Liver (tissue), 10 donors: ENCODE measurements at places on chromosomes 1 and 21.
A peak's percentile ranks its signal among the peaks of the same experiment; 100 is the strongest.

- DNase-seq: no peak
- no peaks in the 10 kb centered on the region for H3K27me3 ChIP-seq
- H3K27ac ChIP-seq: no peak overlapping the region
- no peak overlapping the region for H3K4me3 ChIP-seq
- H3K36me3 ChIP-seq: no peaks in the 10 kb centered on the region
- peaks cover 14% of the 10 kb centered on the region for H3K4me1 ChIP-seq
Measured at GRCh38 chr1:226121049-226121586, 58.6 kb downstream of the H3-3A start.

DNA sequence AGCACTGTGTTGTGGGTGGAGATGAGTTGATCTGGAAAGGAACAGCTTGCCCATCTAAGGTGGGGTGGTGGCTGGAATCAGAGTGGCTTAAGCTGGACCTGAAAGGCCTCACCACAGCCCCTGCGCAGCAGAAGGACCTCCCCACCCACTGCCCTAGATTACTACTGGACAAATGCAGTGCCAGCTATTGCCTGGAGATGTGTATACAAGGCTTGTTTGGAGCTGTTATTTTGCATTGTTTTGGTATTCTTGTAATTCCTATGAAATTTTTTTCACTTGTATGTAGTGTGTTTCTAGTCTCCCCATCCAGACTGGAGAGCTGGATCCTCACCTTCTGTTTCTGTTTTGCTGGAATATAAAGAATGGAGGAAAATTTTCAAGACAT is 1.3 kb upstream of the SLC30A1 start:
- H3K27me3 ChIP-seq: no peaks in the 10 kb centered on the region
- no peak for DNase-seq
- H3K4me3 ChIP-seq: no peak overlapping the region
- H3K36me3 ChIP-seq: peaks cover 11% of the 10 kb centered on the region
- H3K4me1 ChIP-seq: peaks cover 8% of the 10 kb centered on the region
- peak overlapping the region; percentile 95 for H3K27ac ChIP-seq

DNA sequence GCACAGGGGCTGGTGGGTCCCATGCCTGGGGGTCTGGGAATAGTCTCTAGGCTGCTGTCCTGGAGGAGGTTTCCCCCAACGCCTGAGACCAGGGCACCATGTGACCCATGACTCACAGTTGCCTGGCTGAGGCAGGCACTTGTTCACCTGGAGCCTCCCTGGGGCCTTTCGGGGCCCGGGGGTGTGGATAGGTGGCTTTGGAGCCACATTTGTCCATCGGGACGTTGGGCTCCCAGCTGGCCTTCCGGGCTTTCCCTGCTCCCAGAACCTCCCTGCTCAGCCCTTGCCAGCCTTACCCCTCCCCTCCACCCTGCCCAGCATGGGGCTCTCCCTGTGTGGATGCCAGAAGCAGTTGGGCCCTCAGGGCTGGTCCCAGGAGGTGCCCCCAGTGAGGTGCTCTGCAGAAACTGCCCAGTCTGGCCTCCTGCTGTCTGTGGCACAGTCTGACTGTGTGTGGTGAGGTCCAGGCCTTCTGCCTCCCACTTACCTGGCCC is 14.2 kb downstream of the COL6A1 start:
- no peaks in the 10 kb centered on the region for H3K27me3 ChIP-seq
- no peak overlapping the region for H3K4me3 ChIP-seq
- DNase-seq: no peak
- no peaks in the 10 kb centered on the region for H3K36me3 ChIP-seq
- H3K4me1 ChIP-seq: no peaks in the 10 kb centered on the region
- no peak overlapping the region for H3K27ac ChIP-seq

DNA sequence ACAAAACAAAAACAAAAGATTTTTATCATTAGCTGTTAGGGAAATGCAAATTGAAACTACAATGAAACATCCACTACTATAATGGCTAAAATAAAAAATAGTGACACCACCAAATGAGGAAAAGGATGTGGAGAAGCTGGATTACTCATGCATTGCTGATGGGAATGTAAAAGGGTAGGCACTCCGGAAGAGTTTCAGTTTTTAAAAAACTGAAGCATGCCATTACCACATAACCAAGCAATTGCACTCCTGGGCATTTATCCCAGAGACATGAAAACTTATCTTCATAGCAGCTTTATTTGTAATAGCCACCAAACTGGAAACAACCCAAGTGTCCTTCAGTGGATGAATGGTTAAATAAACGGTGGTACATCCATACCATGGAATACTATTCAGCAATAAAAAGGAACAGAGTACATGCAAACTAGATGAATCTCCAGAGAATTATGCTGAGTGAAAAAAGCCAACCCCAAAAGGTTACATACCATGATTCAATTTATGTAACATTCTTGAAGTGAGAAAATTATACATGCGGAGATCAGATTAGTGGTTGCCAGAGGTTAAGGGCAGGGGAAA is 14.5 kb upstream of the CFAP298 start:
- no peak overlapping the region for H3K27ac ChIP-seq
- H3K27me3 ChIP-seq: no peaks in the 10 kb centered on the region
- no peak overlapping the region for H3K4me3 ChIP-seq

DNA sequence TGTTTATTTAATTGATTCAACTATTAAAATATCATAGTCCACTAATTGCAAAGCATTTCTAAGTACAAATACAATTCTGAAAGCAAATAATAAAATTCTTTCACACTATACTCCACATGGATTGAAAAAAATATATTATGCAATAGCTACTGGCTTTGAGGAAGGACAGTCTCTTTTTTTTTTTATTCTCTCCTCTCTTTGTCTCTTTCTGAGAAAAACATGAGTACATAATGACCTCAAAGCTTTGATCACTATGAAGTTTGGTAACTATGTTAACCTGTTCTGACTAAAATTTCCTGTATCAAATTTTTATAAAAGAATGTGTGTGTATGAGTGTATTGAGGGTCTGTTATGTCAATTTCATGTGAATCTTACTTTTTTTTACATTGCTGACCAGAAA is 96.2 kb downstream of the RGS2 start:
- no peak overlapping the region for H3K27ac ChIP-seq
- no peaks in the 10 kb centered on the region for H3K36me3 ChIP-seq
- DNase-seq: no peak

DNA sequence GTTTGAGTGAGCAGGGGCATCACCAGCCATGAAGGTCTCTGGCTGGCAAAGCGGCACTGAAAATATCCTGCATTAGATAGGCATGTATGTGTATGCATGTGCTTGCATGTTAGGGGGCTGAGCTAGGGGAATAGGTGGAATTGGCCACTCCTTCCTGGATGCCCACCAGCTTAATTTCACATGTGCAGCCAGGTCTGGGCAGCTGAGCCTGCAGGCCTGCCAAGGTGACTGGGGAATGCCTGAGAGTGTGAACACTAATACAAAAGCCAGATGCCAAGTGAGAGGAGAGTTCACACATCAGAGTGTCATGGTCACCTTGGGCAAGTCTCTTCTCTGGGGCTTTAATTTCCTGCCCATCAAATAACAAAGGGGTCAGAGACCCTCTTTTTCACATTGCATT is 155.9 kb downstream of the HIVEP3 start:
- no peak for DNase-seq
- H3K4me3 ChIP-seq: no peak overlapping the region
- no peak overlapping the region for H3K27ac ChIP-seq
- no peaks in the 10 kb centered on the region for H3K27me3 ChIP-seq
- H3K4me1 ChIP-seq: no peaks in the 10 kb centered on the region
- H3K36me3 ChIP-seq: no peaks in the 10 kb centered on the region

- DNase-seq: no peak
- no peaks in the 10 kb centered on the region for H3K27me3 ChIP-seq
- no peak overlapping the region for H3K4me3 ChIP-seq
- peaks cover 2% of the 10 kb centered on the region for H3K4me1 ChIP-seq
- H3K27ac ChIP-seq: peak overlapping the region; percentile 21
Measured at GRCh38 chr1:12345350-12346217, 115.8 kb downstream of the VPS13D start.

DNA sequence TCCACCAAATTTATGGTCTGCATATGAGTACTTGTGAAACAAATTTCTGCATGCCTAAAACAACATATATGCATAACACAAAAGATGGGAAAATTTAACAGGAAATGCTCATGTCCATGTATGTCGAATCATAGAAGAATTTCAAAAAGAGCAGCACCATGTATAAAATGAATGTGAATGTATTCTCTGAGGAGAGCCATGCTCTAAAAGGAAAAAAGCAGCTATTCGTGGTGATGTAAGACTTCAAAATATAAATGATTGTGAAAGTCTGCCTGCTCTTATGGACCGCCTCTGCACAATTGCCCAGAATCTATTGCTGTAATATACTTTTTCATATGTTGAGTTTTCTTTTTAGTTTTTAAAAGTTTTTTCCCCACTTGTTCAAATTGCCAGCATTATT is 66.8 kb downstream of the EPB41 start:
- H3K27ac ChIP-seq: no peak overlapping the region
- H3K27me3 ChIP-seq: no peaks in the 10 kb centered on the region
- DNase-seq: no peak
- no peak overlapping the region for H3K4me3 ChIP-seq

- H3K4me1 ChIP-seq: no peaks in the 10 kb centered on the region
- DNase-seq: no peak
- no peaks in the 10 kb centered on the region for H3K27me3 ChIP-seq
- no peak overlapping the region for H3K4me3 ChIP-seq
- no peaks in the 10 kb centered on the region for H3K36me3 ChIP-seq
Measured at GRCh38 chr1:172460887-172461315, 17.0 kb upstream of the PIGC start.

- DNase-seq: peak; percentile 73
- peaks cover 72% of the 10 kb centered on the region for H3K36me3 ChIP-seq
- no peak overlapping the region for H3K27ac ChIP-seq
- H3K4me1 ChIP-seq: no peaks in the 10 kb centered on the region
- H3K4me3 ChIP-seq: no peak overlapping the region
- no peaks in the 10 kb centered on the region for H3K27me3 ChIP-seq
Measured at GRCh38 chr1:202944438-202944921, 13.6 kb downstream of the ADIPOR1 start.

DNA sequence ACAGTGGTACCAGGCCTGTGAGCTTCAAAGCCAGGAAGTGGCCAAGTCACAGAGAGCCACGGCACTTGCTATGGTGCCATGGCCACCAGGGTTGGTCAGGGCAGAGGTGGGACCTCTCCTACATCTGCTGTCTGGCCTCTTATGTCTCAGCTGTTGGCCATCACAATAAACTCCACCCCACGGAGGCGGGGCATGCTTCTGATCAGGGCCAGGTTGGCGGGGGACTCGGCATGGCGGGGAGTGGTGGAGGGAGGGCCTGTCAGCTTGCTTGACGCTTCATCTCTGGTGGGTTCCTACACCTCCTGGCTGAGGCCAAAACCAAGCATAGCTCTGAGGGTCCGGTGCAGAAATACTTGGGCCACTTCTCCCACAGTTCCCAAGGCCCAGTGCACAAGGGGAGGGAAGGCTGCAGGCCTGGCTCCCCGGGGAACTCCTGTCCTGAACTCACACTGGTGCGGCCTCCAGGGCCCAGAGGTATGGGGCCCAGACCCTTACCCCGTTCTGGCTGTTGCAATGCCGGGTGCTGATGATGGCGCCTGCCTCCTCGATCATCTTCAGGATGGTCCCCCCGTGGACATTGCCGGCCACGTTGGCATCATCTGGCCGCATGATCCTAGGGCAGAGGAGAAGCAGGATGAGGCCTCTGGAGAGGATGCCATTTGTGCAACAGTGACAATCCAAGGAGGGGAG is 44.2 kb downstream of the ACOT7 start:
- H3K27me3 ChIP-seq: no peaks in the 10 kb centered on the region
- no peak overlapping the region for H3K4me3 ChIP-seq
- H3K4me1 ChIP-seq: peaks cover 46% of the 10 kb centered on the region
- no peak overlapping the region for H3K27ac ChIP-seq
- DNase-seq: no peak
- no peaks in the 10 kb centered on the region for H3K36me3 ChIP-seq

DNA sequence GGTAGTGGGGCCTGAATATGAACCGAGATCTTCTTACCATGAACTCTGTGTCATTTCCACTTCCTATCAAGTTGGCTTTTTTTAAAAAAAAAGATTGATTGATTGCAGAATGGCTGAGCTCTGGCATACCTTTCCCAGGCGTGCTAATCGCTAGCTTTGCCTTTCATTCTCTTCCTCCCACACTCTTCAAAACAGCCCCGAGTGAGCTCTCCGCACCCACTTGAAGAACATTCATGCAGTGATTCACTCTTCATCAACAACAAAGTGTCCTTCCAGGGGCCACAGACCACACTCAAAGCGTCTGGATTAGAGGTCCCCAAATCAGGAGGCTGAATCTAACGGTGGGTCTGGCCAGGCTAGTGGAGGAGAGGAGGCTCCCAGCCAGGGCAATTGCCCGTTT is 96.3 kb upstream of the GALNT2 start:
- H3K27me3 ChIP-seq: no peaks in the 10 kb centered on the region
- no peak for DNase-seq
- no peak overlapping the region for H3K4me3 ChIP-seq
- no peaks in the 10 kb centered on the region for H3K36me3 ChIP-seq

DNA sequence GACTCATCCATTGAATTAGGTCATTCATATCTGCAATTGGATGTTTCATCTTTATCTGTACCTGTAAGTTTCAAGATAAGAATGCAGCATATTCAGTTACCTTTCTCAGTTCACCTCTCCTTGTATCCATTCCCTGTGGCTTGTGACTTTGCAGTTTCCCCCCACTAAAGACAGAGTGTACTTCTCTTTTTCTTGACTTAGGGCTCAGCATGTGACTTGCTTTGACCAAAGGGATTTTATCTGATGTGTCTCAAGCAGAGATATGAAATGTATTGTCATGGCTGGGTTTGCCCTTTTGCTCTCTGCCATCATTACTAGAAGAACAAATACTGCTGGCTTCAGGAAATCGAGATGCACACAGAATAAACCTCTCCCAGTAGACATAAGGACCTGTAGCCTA is 754.8 kb downstream of the ADGRL2 start:
- no peaks in the 10 kb centered on the region for H3K27me3 ChIP-seq
- no peak overlapping the region for H3K27ac ChIP-seq
- no peak for DNase-seq
- H3K4me1 ChIP-seq: no peaks in the 10 kb centered on the region
- no peaks in the 10 kb centered on the region for H3K36me3 ChIP-seq
